ENCODE measurements at places on chromosomes 3 and 15.

DNA sequence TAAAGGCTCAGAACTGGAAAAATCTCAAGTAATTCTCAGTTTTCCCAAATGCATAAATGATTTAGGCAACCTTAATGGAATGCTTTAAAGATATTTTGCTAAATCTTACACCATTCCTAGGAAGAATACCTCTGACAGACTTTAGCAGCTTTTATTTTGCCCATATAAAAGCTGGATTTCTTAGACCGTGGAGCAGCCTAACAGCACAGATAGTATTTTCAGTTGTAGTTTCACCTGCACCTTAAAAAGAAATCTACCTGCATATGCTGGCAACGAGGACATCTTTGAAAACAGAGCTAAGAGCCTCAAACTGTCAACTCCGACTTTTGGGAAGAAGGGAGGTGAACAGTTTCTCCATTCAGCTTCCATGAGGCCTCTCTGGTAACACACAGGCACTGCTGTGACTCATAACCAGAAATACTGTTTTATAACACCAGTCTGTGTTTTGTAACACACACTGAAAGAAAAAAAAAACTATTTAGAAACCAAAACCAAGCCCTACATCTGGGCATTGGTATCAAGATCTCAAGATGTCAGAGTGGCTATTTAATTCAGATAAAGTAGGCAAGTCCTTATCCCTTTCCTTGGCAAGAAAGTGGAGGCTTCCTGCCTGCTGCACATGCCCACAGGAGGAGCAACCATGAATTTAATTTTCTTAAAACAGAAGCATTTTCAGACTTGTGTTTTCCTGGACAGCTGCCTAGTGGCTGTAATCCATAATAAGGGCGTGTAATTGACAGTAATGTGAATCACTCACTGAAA is 181.5 kb upstream of the ICE2 start:
- DNase-seq, result peak; percentile 74

GRCh38 chr3:105904251-105904650 is 35.4 kb upstream of the CBLB start:
- no peak for DNase-seq

- no peak for DNase-seq
These were observed 777.7 kb downstream of the GBE1 start for GRCh38 chr3:80983753-80984152.

- DNase-seq, result peak; percentile 73
These were observed 33.6 kb downstream of the BTD start for GRCh38 chr3:15635121-15635661.

DNA sequence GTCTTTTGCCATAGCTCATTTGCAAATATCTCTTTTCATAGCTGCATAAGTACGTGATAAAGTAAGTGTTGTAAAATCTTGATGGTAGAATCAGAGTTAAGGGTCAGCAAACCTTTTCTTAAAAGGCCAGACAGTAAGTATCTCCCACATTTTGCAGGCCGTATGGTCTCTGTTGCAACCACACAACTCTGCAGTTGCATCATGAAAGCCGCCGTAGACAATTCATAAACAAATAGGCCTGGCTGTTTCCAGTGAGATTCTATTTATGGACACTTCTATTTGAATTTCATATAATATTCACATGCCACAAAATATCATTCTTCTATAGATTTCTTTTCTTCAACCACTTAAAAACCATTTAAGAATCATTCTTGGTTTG is 248.5 kb downstream of the TLE3 start:
- no peak for DNase-seq
